Activated gamma-delta T cell (primary cell): ENCODE measurements at places on chromosomes 3 and 15.

- DNase-seq: no peak
These were observed 31.0 kb downstream of the PLXNA1 start for GRCh38 chr3:127013758-127014535.

DNA sequence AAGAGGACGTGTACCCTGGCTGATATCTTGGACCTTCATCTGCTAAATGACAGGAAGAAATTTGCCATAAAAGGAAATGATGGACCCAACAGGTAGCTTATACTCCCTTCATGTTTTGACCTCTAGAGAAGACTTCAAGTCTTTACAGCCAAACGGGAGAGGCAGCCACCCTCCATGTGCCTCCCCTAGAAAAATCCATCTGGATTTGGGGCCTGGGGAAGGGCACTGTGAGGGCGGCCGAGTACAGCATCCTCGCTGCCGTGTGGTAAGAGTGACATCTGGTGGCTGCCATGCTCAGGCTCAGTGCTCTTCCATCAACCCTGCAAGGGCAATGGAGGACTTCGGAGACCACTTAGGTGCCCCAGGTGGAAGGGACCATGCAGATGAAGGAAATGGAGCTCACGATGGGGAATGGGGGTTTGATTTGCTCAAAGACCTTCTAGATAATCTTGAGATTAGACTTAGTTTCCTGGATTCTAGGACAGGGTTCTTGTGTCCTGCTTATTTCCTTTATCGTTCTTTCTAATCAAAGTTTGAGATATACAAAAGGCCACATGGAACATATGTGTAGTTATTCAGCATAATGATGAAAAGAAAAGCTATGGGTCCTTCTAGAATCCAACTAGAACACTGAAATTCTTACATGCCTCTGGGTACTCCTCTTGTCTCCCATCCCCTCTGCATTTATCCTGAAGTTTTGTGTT lies 44.4 kb downstream of the AQP9 start:
- no peak for DNase-seq

- no peak for DNase-seq
These were observed 33.5 kb downstream of the HMCES start for GRCh38 chr3:129312021-129312639.

- no peak for DNase-seq
These were observed 41.6 kb downstream of the ABCC5 start for GRCh38 chr3:183975981-183976662.

- no peak for DNase-seq
These were observed 8.0 kb downstream of the TMEM212 start for GRCh38 chr3:171850960-171851659.

- DNase-seq: no peak
These were observed 64.4 kb downstream of the PRKAR2A start for GRCh38 chr3:48783304-48783703.
